ENCODE measurements at places on chromosomes 7 and 10.

GRCh38 chr10:121772406-121772805 is 155.4 kb downstream of the ATE1 start:
- DNase-seq = peak; percentile 64

- DNase-seq = peak; percentile 36
Measured at GRCh38 chr7:75534727-75535307, 42.7 kb downstream of the SPDYE5 start.

DNA sequence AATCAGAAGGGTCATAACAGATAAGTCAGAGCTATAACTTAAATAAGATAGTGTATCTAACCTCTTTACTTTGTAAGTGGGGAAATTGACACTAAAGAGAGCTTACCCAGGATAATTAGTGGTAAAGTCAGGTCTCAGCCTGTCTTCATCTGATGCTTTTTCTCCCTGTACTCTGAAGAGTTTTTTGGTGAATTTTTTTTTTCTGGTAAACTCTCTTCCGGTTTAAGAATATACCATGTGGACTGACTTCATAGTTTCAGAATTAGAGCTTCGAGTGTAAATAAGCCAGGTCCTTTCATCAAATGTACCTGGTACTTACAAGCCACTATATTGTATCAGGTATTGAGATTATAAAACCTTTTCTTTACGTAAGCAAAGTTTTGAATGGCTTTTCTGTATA is 6.8 kb downstream of the MINPP1 start:
- no peak for DNase-seq

GRCh38 chr10:13944823-13945222 is 358.1 kb downstream of the PRPF18 start:
- no peak for DNase-seq

- DNase-seq = no peak
Measured at GRCh38 chr7:116497708-116498107, 1.8 kb upstream of the CAV2 start.

Measured in fibroblast of skin of left quadriceps (primary cell).